ENCODE measurements at places on chromosomes 16 and 17. TPM values are rescaled to one million over a fixed set of nuclear protein-coding genes. Genes with fewer than 3 reads are reported as not detected.

- H3K4me3 ChIP-seq = no peak overlapping the region
- H3K4me1 ChIP-seq = peaks cover 7% of the 10 kb centered on the region
- no peak overlapping the region for H3K27ac ChIP-seq
- H3K36me3 ChIP-seq = no peaks in the 10 kb centered on the region
- H3K27me3 ChIP-seq = no peaks in the 10 kb centered on the region
- no peak for DNase-seq
Measured at GRCh38 chr17:29126268-29126930, 53.8 kb downstream of the MYO18A start.

DNA sequence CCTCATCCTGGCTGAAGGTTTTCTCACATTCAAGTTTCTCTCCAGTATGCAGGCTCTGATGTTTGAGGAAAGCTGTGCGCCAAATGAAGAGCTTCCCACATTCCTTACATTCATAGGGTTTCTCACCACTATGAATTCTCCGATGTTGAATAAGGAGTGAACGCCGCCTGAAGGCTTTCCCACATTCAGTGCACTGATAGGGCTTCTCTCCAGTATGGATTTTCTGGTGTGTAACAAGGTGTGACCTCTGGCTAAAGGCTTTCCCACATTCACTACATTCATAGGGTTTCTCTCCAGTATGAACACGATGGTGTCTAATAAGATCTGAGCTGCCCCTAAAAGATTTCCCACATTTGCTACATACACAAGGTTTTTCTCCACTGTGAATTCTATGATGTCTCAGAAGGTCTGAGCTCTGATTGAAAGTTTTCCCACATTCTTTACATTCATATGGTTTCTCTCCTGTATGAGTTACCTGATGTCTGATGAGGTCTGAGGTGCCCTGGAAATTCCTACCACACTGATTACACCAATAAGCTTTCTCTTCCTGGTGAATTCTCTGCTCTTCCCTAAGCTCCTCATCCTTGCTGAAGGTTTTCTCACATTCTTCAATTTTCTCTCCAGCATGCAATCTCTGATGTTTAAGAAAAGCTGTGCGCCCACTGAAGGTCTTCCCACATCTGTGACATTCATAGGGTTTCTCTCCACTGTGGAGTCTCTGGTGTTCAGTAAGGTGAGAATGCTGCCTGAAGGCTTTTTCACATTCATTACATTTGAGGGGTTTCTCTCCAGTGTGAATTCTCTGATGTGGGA lies 8.9 kb downstream of the ZNF594 start:
- no peak overlapping the region for H3K27ac ChIP-seq
- no peak for DNase-seq
- no peaks in the 10 kb centered on the region for H3K27me3 ChIP-seq
- H3K4me3 ChIP-seq = no peak overlapping the region
- peaks cover 38% of the 10 kb centered on the region for H3K36me3 ChIP-seq
- no peaks in the 10 kb centered on the region for H3K4me1 ChIP-seq

The HOXB13 gene
- not detected for total RNA-seq

DNA sequence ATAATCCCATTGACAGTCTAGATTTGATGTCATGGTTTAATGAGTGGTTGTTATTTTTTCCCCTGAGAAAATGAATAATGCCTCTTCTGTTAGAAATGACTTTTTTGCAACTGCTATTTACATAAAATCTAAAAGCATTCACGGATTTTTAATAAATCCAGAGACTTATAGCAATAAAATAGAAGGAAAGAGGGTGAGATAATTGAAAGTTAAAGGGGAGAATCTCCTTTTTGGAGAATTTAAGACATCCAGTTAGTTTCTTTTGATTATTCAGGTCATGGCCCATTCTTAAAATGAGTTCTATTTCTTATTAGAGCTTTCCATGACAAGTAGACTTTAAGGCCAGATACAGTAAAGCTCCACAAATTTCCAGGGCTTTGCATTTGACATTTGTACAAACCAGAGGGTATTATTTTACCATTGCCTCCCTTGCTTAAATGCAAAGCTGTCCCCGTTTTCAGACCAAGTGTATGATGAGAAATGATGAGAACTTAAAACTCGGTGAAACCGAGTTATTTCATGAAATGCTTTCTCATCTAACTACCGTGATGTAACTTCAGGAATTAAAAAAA lies 789.0 kb upstream of the SOX9 start:
- H3K36me3 ChIP-seq = no peaks in the 10 kb centered on the region
- H3K27ac ChIP-seq = no peak overlapping the region
- DNase-seq = no peak

DNA sequence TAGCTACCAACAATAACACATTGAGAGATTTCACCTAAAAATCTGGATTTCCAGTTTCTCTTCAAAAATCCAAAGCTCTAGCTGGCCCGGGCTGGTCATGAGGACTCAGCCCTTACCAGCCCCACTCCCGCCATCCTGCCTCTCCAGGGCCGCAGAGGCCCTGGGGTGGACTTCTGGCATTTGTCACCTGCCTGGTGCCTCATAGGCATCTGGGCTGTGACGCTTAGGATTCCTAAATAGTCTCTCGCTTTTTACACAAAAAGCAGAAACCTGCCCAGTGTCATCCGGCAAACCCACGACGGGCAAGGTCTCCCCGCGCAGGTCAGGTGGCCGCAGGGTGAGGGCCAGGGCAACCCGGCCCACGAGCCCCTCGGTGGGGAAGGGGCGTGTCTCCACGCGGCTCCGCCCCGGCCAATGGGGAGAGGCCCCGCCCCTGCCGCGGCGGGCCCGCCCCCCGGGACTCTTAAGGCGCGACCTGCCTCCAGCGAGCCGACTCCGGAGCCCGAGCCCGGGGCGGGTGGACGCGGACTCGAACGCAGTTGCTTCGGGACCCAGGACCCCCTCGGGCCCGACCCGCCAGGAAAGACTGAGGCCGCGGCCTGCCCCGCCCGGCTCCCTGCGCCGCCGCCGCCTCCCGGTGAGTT lies at the start of gene VASN:
VASN (plus strand) TSS at position 492 of the 644 bp plus-strand sequence. CDS start 9,030 bp downstream, outside the sequence.
- H3K4me1 ChIP-seq = peaks cover 42% of the 10 kb centered on the region
- H3K27me3 ChIP-seq = no peaks in the 10 kb centered on the region
- H3K36me3 ChIP-seq = no peaks in the 10 kb centered on the region
- H3K27ac ChIP-seq = peak within 1 kb of the TSS; percentile 100
- H3K4me3 ChIP-seq = peak within 1 kb of the TSS; percentile 100

The PLA2G15 gene
- 36.2 TPM for total RNA-seq

The CTF1 gene
- total RNA-seq = 4.8 TPM

The SBK1 gene
- not detected for total RNA-seq

DNA sequence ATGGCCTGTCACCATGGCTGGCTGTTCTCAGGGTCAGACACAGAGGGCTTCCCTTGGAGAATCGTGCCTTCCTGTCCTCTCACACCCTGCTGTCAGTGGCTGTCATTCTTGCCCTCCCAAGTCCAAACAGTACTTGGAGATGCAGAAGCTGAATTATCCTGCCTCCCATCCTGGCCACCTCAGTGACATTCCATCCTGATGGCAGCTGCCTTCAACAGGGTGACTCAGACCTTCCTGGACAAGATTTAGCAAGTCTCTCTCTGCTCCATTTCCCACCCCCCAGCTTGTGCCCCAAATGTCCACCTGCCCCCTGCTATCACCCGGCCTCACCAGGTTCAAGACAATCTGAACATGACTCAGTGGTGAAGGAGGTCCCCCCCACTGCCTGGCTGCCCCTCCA lies 4.8 kb upstream of the KRT36 start:
- DNase-seq = peak; percentile 69
- peaks cover 16% of the 10 kb centered on the region for H3K4me1 ChIP-seq
- no peak overlapping the region for H3K27ac ChIP-seq
- no peaks in the 10 kb centered on the region for H3K27me3 ChIP-seq
